ENCODE measurements at places on chromosomes 6 and 20.

DNA sequence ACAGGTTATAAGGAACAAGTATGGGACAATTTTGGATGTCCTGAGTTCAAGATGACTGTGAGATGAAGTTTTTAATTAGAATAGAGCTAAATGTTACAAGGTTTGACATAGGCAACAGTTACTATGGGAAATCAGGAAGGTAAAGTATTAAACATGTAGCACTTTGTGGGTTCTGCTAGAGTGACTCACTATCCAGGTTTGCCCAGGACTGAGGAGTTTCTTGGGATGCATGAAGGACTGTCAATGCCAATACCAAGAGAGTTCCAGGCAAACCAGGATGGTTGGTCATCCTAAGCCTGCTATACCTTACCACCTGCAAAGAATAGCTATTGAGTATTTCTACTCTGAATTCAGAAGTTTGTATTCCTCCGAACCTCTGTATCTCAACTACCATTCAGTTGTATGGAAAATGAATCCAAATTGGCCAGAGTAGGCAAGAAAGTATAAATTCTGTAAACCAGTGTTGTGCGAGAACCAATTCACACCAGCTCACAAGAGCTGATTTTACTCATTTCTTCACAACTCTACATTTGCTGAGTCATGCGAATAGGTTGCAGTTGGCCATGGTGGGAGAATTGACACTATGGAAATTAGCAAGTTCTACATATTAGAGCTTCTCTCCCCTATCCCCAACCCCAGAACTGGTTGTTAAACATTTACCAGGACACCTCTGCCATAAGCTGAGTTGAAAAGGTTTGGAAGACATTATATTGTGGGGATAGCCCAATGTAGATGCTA, 449.5 kb downstream of the PLCB1 start:
- DNase-seq: no peak

DNA sequence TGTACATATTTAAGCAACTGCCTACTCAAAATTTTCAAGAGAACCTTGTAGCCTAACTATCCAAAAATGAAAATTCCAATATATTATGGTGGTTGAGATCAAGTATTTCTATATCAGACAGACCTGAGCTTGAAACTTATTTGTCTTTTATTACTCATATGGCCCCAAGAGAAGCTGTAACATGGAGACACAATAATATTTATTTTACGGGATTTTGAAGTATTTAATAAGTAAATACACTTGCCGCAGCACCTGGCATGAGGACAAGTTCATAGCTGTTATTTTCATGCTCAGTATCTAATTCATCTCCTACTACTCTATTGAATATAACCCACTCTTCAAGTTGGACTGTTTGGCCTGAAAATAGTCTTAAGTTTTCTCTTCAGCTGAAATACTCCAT, 28.0 kb downstream of the PTPRK start:
- no peak for DNase-seq

DNA sequence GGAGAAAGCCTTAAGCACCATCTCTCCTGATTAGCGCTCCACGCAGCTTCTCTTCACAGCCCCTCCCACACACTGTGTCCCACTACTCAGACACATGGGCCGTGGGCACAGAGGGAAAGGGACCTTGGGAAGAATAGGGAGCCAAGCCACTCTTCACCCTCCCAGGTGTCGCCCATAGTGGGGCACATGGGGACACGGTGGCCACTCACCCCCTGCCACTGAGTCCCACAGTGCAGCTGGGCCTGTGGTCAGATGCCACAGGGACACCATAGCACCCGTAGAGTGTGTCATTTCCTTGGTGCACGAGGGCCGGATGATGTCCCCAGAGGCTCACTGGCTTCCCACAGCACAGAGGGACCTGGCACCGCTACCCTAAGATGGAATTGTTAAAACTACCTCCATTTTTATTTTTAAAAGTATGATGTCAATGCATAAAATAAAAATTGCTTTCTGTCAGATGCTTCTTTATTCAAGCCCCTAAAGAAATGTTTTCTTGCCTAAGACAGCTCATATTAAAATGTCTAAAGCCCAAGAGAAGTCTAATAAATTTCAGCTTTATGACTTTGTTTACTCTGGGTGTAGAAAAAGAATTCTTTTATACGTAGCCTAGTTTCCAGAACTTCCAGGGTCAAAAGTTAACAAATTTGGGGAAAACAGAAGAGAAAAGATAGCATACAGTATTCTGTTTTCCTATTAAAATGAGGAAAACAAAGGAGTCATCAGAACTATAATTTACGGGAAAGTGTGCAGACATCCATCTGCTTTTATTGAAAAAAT, 191.0 kb upstream of the SNX9 start:
- DNase-seq: no peak

DNA sequence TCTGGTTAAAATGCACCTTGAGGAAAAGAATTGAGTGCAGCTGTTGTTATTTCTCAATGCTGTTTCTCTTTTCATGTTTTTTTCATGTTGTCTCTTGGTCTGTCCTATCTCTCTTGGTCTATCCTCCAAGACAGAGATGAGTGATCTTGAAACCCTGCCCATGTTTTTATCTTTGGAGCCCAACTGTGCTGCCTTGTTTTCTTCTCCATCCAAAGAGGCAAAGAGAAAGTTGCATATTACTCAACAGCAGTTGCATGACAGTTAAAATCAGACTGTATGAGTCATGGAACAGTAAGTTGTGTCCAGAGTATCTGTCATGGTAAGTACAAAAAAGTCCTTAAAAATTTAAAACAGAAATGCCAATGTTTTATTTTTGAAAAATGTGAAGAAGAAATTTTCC, 26.2 kb downstream of the BCAS1 start:
- DNase-seq: no peak

- DNase-seq: no peak
Measured at GRCh38 chr20:37270576-37271420, 9.2 kb upstream of the GHRH start.

- DNase-seq: no peak
Measured at GRCh38 chr6:73290435-73290834, 27.4 kb upstream of the KHDC1 start.

- no peak for DNase-seq
Measured at GRCh38 chr6:56484669-56485068, 158.0 kb downstream of the DST start.

Data from activated CD4-positive, alpha-beta T cell treated with anti-CD3 and anti-CD28 coated beads for 4 hours (primary cell).